ENCODE measurements at places on chromosomes 11 and 22.

GRCh38 chr11:82996966-82997606 lies 74.6 kb downstream of the RAB30 start:
- DNase-seq: peak; percentile 47

DNA sequence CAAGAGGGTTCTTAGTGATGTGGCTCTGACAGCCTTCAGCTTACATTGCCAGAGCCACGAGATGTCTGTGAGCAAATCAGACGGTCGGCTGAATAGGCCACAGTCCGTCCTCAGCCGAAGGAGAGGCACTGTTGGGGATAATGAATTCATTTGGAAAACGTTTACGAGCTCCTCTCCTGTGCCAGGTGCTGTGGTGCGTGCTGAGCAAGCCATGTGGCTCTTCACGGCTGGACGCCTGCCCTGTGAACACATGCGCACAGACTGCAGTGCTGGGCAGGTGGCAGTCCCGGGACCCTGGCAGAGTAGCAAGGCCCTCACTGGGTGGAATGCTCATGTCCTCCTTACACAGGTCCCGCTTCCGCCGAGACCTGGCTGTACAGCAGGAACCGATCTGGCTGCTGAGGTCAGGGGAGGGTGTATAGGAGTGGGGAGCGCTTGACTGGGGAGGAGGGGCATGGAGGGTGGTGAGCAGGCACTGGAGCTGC lies 6.8 kb downstream of the TBC1D22A start:
- no peak for DNase-seq

- peak; percentile 54 for DNase-seq
These were observed 22.1 kb upstream of the IGLL5 start for GRCh38 chr22:22865311-22866072.

GRCh38 chr11:85826116-85826855 lies 15.3 kb upstream of the SYTL2 start:
- DNase-seq: peak; percentile 35

DNA sequence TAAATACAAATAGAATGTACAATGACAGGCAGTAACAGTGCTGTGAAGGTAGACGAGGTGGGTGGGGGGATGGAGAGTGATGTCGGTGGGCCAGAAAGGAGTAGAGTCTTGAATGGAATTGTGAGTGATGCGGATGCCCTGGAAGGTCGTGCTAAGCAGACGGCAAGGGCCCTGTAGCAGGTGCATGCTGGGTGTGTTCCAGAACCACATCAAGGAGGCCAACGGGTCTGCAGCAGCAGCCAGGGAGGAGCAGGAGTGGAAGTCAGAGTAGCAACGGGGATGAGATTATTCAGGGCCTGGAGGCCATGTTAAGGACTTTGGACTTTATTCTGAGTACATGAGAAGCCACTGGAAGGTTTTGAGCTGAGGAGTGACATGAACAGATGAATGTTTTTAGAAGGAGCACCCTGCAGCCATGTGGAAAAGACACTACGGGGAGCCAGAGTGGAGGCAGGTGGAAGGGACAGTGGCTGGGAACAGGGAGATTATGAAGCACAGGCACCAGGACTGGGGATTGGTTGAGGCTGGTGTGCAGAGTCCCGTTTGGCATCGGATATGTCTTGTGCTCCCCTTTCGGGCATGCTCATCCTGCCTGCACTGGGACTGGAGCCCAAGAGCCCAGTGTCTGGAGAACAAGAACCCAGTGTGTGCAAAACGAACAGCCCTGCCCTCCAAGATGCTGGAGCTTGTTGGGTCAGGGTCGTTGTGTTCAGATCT lies 74.1 kb downstream of the COMMD9 start:
- DNase-seq: no peak

DNA sequence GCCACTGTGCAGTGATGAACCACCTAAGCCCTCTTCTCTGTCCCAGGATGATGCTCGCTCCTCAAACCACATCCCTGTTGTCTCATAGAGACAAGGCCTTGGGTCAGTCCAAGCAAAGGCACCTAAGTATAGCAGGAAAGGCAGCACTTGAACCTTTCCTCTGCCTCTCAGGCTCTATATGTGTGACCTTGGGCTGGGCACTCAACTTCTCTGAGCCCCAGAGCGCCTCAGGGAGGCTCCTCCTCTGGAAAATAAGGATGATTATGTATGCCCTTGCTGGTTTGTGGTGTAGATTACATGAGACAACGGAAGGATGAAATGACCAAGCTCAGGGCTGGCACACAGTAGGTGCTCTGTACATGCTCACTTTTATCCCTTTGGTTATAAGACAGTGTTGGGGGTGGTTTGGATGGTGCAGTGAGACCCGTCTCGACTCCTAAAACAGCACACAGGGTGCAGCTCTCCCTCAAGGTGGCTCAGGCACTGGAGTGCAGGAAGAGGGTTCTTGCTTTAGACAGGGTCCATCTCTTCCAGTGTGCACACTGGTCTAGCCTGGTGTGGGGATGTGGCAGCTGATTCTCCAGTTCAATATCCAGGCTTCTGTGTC lies 40.2 kb upstream of the ACCSL start:
- no peak for DNase-seq

GRCh38 chr11:5297721-5298323 lies 3.9 kb downstream of the OR51B4 start:
- no peak for DNase-seq

GRCh38 chr11:2980168-2980840 lies 11.8 kb downstream of the NAP1L4 start:
- no peak for DNase-seq

GRCh38 chr11:111531136-111531535 lies 9.4 kb upstream of the LAYN start:
- no peak for DNase-seq

DNA sequence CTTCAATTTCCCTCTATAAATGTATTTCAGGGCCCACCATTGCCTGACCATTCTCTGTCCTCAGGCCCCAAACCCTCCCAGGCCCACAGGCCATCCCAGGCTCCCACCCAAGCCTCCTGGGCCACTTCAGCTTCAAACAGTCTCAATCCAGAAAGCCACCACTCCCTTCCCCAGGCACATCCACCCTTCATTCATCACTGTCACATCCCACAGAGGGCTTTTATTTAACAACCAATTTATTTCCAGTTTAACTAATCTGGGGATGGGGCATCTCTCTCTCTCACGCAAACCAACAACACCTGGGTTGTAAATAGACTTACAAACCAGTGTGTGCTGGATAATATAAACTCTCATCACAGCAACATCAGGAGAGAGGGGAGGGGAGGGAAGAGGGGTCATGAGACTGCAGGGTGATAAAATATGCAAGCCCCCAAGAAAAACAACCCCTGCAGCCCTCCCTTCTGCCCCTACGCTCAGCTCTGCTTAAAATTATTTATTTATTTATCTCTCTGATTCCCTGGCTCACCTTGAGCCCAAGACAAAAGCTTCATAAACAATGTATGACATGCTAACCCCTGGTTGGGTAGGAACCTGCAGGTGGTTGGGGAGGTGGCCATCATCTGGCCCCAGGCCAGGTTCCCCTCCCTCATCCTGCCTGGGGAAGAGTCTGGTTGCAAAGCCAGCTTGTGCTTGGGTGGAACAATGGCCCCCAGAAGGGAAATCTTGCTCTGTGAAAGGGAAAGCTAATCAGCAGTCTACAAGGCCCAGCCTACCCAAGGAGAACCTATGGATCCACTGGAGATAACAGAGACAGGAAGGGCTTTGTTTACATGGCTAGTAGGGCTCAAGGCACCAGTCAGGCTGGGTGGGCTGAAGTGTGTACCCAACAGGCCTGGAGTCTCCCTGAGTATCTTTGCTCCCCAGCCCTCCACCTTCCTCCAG lies 359.2 kb downstream of the BUD13 start:
- DNase-seq: no peak

- no peak for DNase-seq
These were observed 55.7 kb downstream of the ATM start for GRCh38 chr11:108278546-108278945.

- no peak for DNase-seq
These were observed 324.8 kb downstream of the MN1 start for GRCh38 chr22:27476729-27477128.

- no peak for DNase-seq
These were observed 2.0 kb downstream of the NAV2 start for GRCh38 chr11:19714387-19715363.

DNA sequence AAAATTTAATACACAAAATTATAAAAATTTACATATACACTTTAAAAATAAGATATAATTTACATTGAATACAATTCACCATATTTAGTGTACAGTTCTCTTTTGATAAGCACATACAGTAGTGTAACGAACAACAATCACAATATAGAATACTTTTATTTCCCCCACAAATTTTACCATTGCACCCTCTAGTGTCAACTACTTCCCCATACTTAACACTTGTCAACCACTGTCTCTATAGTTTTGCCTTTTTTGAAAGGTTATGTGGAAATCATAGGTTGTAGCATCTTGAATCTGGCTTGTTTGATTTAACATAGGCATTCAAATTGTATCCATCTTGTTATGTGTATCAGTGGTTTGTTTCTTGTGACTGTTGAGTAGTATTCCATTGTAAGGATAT lies 21.3 kb upstream of the PANX1 start:
- no peak for DNase-seq

DNA sequence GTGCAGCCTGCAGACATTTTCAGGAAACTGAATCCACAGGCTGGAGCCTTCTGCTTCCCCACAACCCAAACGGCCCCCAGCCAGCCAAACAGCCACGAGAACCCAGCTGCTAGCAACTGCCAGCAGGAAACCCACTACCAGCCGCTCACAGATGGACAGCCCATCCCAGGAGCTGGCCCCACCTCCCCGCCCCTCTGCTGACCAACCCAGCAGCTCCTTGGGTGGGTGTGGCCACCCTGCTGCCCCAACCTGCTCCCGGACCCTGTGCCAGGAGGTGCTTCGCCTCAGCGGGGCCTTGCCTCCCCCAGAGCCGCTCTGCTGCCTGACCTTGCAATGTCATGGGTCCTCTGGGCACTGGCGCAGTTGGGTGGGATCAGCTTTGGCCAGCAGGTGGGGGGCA lies 8.2 kb upstream of the CCDC188 start:
- DNase-seq: no peak

DNA sequence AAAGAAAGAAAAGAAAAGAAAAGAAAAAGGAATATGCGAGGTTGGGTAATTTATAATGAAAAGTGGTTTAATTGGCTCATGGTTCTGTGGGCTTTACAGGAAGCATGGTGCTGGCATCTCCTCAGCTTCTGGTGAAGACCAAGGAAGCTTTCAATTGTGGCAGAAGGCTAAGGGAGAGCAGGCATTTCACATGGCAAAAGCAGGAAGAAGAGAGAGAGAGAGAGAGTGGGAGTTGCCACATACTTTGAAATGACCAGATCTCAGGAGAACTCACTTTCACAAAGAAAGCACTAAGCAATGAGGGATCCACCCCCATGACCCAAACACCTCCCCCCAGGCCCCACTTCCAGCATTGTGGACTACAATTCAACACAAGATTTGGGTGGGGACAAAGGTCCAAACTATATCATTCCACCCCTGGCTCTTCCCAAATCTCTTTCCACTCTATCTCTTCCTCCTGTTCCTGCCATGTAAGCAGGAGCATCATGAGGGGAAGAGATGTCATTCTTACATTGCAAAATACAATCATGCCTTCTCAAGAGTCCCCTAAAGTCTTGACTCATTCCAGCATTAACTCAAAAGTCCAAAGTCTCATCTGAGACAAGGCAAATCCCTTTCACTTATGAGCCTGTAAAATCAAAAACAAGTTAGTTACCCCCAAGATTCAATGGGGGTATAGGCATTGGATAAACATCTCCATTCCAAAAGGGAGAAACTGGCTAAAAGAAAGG lies 38.9 kb downstream of the LINC01488 start:
- DNase-seq: no peak

DNA sequence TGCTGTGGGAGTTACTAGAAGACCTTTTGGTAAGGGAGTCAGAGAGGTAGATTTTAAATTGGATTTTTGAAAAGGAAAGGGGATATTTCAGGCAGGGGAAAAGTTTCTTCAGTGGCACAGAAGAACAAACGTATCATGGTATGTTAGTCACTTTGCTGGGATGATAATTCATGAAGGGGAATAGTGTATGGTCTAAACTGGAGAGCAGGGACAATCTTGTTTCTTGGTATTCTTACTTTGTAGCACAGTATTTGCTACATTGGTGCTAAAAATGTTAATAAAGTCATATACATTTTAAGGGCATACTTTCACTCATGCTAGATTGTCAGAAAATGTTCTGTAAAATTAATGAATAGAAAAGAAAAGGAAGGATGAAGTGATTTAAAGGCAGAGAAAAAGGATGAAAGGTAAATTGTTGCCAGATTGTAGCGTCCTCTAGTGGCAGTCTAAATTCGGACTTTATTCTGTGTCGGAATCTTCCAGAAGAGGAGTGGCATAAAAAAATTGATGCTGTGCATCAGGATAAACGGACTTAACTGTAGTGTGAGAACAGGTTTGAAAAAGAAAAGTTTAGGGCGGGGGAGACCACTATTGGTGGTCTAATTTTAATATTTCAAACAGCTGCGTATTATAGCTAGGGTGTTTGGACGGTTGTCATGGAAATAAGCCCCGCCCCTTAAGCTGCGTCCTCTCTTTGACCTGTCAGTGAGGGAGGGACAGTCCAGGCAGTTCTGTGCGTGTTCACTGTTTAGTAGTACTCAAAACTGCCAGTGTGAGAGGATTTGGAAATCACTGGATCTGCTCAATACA lies at the start of gene BCO2:
TSS of gene BCO2 (plus strand) at position 724 of the 810 bp plus-strand sequence. CDS start 90 bp downstream, outside the sequence.
- peak; percentile 57 for DNase-seq

DNA sequence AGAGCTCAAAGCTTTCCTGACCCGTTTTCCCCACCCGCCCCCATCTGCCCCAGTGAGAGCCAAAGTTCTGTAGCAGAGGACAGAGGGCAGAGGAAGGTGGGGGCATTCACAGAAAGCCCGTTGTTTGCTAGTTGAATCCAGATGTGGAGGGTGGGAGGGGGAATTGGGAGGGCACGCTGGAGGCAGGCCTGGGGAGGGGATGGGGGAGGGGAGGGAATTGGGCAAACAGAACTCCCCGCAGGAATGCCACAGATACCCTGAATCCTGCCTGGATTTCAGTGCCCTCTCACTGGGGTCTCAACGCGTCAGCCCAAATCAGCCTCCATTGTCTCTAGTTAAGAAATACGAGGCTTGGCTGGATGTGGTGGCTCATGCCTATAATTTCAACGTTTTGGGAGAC lies 12.9 kb upstream of the OAF start:
- no peak for DNase-seq

DNA sequence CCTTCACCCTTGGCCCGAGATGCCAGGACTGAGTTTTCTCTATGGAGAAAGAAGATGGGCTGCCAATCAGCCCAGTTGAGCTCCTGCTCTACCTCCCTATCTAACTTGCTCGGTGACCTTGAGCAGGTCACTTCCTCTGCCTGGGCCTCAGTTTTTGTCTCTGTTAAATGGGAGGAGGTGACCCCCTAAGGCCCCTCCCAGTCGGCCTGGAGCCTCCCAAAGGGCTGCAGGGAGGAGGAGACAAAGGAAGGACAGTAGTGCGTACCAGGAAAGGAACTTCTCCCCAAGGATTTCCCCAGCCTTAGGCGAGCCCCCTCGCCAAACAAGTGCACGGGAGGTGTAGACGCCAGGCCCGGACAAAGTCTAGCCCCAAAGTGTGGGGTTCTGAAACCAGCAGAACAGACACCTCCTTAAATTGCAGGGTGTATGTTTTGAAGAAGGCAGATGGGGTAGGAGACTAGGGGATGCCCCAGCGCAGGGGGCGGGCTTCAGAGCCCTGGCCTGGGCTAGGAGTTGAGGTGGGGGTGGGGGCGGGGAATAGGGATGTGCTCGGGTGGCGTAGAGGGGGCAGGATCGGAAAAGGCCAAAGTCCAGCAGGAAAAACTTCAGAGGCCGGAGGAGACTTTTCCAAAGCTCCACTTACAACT lies 1.0 kb downstream of the CBX7 start:
- no peak for DNase-seq

Data from stimulated activated naive CD8-positive, alpha-beta T cell treated with anti-CD3 and anti-CD28 coated beads, Interleukin-15, Interleukin-2, amounts not matched to agents 100 U/mL and 50 U/mL, for 24 hours (primary cell).